Activated T-helper 1 cell treated with anti-CD3 and anti-CD28 coated beads, Interleukin-12 subunit alpha, Interleukin-12 subunit beta, Interleukin-2, Interleukin-4 antibody, amounts not matched to agents 30 ng/mL and 10 ng/mL and 1 ng/mL, durations not matched to agents 14 hours and 24 hours and 36 hours (primary cell): ENCODE measurements at places on chromosomes 1 and 21. TPM values are rescaled to one million over a fixed set of nuclear protein-coding genes. Genes with fewer than 3 reads are reported as not detected.

TMEM269 gene
- 0.12 and 0.29 TPM in 2 replicates for total RNA-seq

DNA sequence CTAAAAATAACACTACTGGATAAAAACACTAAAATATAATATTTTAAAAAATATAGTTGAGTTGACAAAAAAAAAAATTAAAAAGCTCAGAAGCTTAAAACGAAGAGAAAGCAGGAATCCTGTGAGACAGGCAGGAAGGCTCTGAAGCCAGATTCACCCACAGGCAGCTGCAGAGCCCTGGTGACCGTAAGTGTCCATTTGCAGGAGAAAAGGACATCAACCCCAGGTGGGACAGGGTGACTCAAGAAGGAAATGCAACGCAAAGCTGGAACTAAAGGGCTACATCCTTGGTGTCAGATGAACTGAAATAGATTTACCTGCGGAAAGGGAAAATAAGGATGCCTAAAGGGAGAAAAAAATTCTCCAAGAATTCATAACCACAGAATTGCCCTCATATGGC is 46.8 kb downstream of the USP24 start:
- H3K36me3 ChIP-seq, result peaks cover 50% of the 10 kb centered on the region
- no peaks in the 10 kb centered on the region for H3K27me3 ChIP-seq
- H3K4me3 ChIP-seq, result no peak overlapping the region
- peak overlapping the region; percentile 36 for H3K27ac ChIP-seq
- peaks cover 58% of the 10 kb centered on the region for H3K4me1 ChIP-seq

NT5C1A gene
- total RNA-seq, result 2.8 TPM in 2 replicates

DNA sequence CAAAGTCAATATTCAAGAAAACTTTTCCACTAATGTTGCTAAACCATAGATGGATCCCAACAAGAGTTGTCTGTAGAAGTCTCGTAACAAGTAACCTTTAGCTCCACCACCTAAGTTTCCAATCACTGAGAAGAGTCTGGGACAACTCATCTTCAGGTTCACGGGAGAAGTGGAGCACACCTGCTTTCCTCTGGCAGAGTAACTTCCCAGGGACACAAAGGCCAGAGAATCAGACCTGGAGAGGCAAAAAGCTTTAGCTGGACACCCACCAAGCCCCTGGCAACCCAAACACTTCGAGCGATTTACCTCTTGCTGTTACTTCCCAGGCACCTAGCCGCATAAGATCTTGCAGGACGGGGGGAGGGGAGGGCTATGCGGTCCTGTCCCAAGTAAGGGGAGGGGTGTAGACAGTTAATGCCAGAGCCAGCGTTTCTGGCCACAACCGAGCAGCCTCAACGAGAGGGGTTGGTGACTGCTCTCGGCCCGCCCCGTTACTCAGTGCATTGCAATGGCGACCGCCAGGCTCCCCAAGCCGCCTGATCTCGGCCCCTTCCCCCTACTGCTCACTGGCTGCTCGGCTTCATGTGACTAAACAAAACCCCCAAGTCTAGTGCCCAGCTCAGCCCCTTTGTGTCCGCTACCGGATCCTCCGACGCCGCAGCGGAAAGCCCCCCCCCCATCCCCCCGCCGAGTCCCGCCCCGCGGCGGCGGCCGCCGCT is 709 bp downstream of the ZNF644 start:
- H3K27ac ChIP-seq, result peak overlapping the region; percentile 91
- peaks cover 9% of the 10 kb centered on the region for H3K36me3 ChIP-seq
- DNase-seq, result peak; percentile 65
- peak overlapping the region; percentile 92 for H3K4me3 ChIP-seq
- no peaks in the 10 kb centered on the region for H3K27me3 ChIP-seq

CD53 gene
- total RNA-seq, result 201 and 204 TPM in 2 replicates

DNA sequence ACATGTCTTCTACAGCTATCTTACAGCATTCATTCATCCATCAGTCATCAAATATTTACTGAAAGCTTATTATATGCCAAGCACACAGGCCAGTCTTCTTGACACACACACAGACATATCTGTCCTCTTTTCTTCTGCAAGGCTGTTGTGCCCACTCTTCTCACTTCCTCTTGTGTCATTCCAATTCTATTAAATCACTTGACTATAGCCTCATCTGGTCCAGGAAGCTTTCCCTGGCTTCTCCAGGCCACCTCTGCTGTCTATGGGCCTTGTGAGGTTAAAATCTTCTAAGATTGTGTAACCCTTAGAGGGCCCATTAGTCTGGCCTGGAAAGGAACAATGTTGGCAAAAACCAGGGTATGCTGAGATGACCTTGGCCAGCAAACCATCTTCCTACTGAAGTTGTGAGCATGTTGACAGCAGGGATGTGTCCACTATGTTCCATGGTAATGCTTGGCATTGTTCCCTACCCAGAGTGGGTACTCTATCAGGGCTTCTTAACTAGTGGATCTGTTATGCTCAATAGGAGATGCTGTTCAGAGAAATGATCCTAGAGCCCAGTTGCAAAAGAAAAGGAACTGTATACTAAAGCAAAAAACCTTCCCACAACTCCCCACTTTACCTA is 5.3 kb downstream of the TRAF3IP3 start:
- peaks cover 72% of the 10 kb centered on the region for H3K4me1 ChIP-seq
- peaks cover 84% of the 10 kb centered on the region for H3K36me3 ChIP-seq
- no peaks in the 10 kb centered on the region for H3K27me3 ChIP-seq

DNA sequence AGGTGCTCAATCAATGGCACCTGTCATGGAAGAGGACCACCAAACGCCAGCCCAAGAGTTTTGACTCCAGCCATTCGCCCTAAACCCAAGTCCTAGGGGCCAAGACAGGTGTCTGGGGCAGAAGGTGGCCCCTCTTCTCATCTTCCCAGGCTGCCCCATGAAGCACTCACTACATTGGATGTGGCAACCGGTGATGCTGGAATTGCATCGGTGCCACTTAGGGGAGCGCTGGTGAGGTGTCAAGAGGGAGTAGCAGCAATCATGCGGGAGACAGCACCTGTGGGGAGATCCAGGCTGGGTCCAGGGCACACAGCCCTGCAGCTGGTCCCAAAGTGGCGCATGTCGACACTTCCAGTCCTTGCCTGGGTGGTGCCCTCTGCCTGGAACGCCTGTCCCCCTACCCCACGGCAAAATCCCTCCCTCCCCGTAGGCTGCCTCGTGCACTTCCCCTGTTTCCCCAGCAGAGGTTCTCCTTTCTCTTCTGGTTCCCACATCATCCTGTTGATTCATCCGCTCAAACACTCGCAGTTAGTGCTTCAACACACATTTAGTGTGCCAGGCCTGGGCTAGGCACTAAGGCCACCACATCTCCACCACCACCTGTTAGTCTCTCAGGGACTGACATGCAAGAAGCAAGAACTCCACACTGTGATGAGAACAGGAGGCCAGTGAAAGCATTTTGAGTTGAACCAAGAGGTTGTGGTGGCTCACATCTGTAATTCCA is 18.5 kb downstream of the PLA2G2D start:
- no peak overlapping the region for H3K27ac ChIP-seq
- no peaks in the 10 kb centered on the region for H3K4me1 ChIP-seq
- H3K27me3 ChIP-seq, result peaks cover 4% of the 10 kb centered on the region
- no peak overlapping the region for H3K4me3 ChIP-seq

S100A4 gene
- total RNA-seq, result 165 and 167 TPM in 2 replicates

DNA sequence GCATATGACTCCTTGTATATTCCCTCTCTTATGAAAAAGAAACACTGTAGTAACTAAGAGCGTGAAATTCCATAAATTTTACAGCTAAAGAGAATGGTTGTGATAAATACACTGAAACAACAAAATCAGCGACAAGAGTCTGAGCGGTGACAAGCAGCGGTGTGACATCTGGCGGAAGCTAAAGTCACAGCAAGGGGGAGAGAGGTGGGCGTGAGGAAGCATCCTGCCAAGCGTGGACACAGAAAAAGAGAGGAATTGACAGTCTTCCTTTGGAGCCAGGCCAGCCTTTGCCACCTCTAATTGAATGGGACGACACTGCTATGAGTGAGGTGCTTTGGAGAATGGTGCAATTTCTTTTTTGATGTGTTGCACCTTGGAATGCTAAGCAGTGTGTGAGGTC is 25.9 kb downstream of the PSMB2 start:
- H3K27me3 ChIP-seq, result no peaks in the 10 kb centered on the region
- DNase-seq, result no peak
- no peak overlapping the region for H3K4me3 ChIP-seq
- H3K27ac ChIP-seq, result no peak overlapping the region
- H3K36me3 ChIP-seq, result peaks cover 35% of the 10 kb centered on the region

SLC30A2 gene
- not detected in 2 replicates for total RNA-seq

OR2L8 gene
- total RNA-seq, result 0.21 TPM in 1 of 2 replicates, not detected in the other

SPOCD1 gene
- not detected in 2 replicates for total RNA-seq

DNA sequence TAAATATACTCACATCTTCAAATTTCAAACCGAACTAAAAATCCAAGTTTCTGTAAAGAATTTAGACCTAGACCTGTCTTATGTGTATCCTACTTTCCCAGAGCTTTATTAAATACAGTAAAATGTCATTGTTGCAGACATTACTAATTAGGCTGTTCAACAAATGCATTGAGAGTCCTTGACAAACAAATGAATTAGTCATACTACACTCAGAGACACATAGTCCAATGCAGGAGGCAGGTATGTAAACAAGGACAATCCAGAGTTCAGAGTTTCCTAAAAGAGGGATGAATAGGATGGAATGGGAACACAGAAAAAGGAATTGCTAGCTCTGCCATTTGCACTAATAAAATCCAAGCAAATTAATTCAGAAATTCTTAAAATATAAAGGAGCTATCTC is 1.6 kb upstream of the EGLN1 start:
- DNase-seq, result no peak
- no peak overlapping the region for H3K4me3 ChIP-seq
- peaks cover 18% of the 10 kb centered on the region for H3K27me3 ChIP-seq
- peaks cover 9% of the 10 kb centered on the region for H3K36me3 ChIP-seq
- peaks cover 37% of the 10 kb centered on the region for H3K4me1 ChIP-seq

DNA sequence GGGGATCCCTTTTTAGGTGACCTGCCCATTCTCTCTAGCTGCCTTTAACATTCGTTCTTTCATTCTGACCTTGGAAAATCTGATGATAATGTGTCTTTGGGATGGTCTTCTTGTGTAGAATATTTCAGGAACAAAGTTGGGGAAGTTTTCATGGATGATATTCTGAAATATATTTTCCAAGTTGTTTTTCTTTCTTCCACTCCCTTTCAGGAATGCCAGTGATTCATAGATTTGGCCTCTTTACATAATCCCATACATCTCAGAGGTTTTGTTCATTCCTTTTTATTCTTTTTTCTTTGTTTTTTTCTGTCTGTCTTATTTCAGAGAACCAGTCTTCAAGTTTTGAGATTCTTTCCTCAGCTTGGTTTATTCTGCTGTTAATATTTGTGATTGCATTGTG is 13.9 kb upstream of the SCMH1 start:
- no peak for DNase-seq
- no peaks in the 10 kb centered on the region for H3K4me1 ChIP-seq
- H3K27ac ChIP-seq, result no peak overlapping the region
- no peaks in the 10 kb centered on the region for H3K36me3 ChIP-seq
- no peak overlapping the region for H3K4me3 ChIP-seq

DNA sequence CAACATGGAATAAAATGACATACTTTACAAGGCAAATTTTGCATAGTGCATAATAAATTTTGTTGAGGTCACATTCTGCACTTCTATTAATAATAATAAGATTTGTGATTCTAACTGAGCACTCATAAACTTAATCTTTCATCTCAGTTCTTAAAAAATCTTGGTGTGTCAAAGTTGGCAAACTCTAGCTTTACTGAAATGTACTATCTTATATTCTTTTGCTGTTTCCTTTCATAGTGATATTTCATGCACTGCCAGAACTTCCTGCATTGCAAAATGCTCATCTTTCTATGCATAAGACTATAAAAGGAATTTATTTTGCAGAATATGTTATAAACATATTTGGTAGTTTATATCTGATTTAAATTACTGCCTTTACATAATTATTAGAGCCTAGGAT is 797.6 kb downstream of the ADGRL2 start:
- no peak overlapping the region for H3K27ac ChIP-seq
- H3K4me3 ChIP-seq, result no peak overlapping the region
- peaks cover 4% of the 10 kb centered on the region for H3K4me1 ChIP-seq
- H3K36me3 ChIP-seq, result no peaks in the 10 kb centered on the region

DNA sequence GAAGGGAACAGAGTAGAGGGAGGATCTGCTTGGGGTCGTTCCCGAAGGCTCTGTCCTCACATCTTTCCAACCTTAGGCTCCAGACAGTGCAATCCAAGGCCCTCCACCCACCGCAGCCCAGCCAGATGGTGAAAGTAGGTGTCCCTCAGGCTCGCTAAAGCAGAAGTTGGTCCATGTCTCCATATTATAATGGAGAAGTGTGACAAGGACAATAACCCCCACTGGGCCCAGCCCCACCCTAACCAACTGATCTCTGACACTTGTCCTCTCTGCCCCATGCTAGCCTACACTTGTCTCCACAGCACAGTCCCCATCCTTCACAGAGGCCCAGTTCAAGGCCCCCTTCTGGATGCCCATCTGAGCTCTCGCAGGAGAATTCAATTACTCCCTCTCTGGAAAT is 48.7 kb downstream of the DMAP1 start:
- H3K36me3 ChIP-seq, result peaks cover 2% of the 10 kb centered on the region
- no peak overlapping the region for H3K4me3 ChIP-seq
- H3K27me3 ChIP-seq, result no peaks in the 10 kb centered on the region
- H3K27ac ChIP-seq, result no peak overlapping the region

DNA sequence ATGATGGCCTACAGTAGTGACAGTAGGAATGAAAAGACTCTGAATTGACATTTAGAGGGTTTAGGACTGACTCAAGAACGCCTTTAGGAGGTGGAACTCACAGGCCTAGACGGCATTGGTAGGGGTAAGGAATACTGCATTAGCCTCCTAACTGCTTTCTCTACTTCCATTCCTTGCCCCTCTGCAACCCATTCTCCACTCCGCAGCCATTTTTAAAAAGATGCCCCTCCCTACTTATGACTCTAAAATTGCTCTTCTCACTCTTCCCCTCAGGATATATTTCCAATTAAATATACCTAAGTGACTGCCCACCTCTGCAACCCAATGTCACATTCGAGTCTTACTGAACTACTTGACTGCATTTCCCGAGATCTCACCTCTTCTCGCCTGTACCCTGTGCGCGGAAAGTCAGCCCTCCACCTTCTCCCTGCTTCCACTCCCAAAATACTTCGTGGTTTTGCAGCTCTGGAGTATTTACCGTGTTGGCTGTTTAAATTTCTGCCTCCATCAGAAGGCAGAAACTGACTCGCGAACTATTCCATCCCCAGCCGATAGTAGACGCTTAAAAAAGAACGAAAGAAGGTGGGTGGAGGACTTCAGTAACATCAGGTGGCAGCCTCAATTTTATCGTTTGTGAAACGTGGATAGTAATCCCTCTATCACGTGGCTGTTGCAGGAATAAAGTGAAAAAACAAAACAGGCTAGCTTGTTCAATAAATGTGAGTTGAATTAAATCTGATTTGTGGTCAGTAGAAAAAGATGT is 1.1 kb upstream of the YBX1 start:
- H3K27me3 ChIP-seq, result no peaks in the 10 kb centered on the region
- peaks cover 44% of the 10 kb centered on the region for H3K36me3 ChIP-seq
- no peak for DNase-seq
- peaks cover 49% of the 10 kb centered on the region for H3K4me1 ChIP-seq
- peak overlapping the region; percentile 94 for H3K27ac ChIP-seq

- H3K4me3 ChIP-seq, result peak overlapping the region; percentile 95
- H3K27me3 ChIP-seq, result no peaks in the 10 kb centered on the region
- peak overlapping the region; percentile 78 for H3K27ac ChIP-seq
- peaks cover 5% of the 10 kb centered on the region for H3K36me3 ChIP-seq
- H3K4me1 ChIP-seq, result peaks cover 33% of the 10 kb centered on the region
- peak; percentile 3 for DNase-seq
Observed at GRCh38 chr1:151790940-151791651, 796 bp upstream of the TDRKH start.
